ENCODE measurements at places on chromosomes 5 and 9.

- no peak for DNase-seq
Observed at GRCh38 chr9:22065431-22066200, 56.5 kb upstream of the CDKN2B start.

- no peak for DNase-seq
Observed at GRCh38 chr5:90015584-90016018, 394.0 kb downstream of the CETN3 start.

GRCh38 chr5:143037071-143037470, 266.9 kb downstream of the ARHGAP26 start:
- DNase-seq: no peak

DNA sequence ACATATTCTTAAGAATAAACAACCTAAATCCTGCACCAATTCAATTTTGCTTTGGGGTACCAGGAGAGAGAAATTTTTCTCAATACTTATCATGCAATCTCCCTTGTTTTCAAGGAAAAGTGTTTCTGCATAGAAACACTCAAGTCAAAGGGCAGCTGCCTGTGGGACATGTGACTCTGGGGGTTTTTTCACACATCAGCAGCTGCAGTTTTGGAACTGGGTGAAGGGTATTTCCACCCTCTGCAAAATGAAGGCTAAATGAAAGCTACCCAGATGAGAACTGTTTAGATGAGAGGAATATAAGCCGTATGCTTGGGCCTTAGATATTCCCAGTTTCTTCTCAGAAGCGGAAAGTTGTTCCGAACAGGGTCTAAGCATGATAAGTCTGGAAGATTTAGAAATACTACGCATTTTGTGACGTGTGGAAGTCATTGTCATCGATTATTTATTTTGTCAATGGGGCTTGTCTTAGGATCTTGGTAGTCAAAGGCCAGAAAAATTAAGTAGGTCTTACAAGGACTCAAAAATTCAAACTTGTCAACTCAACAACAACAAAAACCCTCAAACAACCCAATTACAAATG, 64.3 kb upstream of the BOD1 start:
- DNase-seq: no peak

DNA sequence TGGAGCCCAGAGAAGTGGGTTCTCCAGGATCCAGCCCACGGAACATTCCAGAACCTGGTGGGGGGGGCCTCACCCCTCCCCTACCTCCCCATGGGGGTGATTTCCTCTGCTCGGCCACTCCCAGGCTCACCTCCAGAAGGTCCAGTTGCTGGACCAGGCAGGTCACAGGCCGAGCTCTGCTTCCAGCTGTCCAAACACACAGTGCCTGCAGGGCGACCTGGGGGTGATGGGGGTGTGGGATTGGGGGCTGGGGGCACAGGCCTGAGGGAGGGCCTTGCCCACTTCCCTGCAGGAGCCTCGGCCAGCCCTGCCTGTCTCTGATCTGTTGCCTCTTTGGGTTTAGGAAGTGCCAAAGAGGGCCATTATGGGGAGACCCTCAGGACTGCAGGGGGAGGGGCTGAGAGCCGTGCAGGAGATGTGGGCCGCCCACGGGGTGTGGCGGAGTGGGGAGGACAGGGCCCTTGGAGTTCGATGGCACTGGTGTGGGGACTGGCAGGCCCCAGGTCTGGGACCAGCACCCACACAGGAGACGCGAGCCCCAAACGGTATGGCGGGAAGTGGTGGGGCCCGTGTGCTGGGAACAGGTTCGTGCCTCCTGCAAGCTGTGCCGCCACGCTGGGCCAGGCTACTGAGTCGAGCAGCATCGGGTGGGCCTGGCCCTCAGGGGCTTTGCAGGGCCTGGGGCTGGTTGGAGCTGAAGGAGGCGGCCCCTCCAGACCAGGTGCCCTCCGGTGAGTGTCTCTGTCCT, 45.6 kb upstream of the EGFL7 start:
- DNase-seq: no peak

DNA sequence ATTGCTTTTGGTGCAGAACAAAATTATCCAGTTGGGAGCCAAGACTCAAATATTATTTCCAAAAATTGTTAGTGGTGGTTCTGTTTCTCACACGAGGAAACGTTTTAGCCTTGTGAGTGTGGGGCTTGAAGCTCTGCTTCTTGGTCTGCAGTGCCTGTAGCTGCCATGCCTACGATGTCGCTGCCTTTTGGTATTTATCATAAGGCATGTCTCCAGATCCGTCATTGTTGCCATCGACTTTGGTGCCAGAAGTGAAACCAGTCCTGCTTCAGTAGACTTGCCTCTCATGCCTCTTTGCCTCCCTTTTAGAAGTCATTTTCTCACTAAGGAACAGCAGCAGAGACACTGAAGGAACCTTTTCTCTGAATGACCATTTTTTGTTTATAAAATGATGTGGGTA, 29.7 kb upstream of the CATSPER3 start:
- no peak for DNase-seq

DNA sequence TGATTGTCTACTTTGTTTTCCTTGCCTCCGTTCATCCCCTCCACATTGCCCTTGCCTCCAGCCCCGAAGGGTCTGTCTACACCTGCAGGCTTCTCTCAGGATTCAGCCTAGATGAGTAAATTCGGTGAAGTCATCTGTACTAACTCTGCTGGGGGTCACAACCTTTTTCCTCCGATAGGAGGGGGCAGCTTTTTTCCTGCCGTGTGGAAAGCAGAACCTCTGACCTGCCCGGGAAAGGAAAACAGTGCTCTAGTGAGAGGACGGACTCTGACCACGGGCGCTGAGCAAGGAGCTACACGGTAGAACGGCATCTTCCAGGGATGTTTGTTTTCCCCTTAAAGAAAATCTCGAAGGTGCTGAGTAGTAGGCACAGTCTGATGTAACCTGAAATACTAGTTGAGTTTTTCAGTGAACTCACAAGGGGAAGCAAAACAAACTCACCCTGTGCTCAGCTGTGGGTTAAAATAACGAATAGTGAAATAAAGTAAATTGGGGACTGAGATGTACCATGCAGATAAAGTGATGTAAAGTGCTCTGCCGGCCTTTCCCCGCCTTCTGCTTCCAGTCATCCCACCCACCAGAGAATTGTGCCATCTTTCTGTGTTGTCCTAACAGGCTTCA, 281.8 kb downstream of the AOPEP start:
- no peak for DNase-seq

DNA sequence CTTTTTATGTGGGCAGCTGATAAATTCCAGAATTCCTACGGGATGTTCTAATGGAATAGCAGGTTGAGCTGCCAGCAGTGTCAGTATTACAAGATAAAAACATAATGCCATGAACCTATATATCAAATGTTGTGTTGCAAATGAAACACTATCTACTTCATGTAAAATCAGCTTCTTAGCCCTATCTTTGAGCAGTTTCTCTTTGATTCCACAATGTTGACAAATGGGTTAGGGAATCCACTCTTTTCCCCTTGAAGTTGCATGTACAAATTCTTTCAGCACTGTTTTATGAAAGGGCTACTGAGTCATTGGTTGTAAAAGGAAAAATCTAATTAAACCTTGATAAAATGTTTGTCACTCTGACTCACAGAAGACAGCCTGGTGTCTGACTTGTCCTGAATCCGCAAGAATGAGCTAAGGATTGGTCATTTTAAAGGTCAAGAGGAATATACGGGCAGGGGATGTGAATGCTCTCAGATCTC, 950.6 kb upstream of the NUDT12 start:
- DNase-seq: no peak

GRCh38 chr9:78158286-78158685, 77.6 kb upstream of the CEP78 start:
- DNase-seq: no peak

DNA sequence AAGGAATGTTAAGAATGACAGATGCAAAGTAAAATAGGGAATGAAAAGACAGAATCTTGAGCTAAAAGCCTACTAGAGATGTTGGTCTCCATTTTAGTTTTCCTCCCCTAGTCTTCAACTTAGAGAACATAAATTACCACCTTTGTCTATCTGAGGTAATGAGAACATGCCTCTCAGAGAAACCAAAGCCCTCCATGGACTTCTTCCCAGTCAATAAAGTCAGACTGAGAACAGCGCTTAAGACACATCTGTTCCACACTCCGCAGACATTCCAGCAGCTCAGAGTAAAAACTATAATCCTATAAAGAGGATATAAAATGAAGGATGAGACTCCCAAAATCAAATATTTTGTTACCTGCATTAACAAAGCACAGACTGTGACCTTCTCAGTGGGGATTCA, 79.2 kb downstream of the DPYSL3 start:
- DNase-seq: no peak

DNA sequence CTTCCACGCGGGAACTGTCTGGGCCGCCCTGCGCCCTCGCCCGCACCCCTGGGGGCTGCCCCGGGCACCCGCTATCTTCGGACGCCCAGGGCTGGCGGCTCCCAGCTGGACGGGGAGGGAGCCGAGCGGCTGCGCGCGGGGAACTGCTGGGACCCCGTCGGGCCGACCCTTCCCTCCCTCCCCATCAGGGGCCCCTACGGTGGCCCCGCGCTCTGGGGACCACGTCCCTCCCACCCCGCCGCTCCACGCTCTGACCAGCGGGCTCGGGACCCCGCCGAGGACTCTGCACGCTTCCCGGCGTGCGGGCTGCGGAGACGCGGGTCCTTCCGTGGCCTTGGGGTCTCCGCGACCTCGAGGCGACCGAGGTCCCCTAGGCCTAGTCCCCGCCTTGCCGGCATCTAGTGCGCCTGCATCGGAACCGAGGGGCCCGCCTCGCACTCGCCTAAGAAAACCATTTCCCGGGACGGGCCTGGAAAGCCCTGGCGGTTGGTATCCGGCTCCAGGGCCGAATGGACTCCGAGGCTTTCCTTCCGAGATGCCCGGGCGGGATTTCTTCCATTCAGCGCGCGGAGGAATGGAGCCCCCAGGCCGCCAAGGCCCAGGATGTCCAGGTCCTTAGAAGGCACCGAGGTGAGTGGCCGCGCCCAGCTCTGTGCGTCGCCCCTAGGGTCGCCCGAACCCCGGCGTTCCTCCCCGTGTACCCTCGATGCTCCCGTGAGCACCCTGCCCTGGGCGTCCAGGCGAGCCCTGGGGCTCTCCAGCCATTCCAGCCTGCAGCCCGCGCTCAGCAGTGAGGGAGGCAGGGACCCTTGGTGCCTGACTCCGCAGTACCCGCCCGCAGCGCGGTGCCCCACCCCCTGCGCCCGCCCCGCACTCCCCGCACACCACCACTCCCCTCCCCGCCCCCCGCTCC, 705 bp upstream of the SLC6A3 start:
- no peak for DNase-seq

DNA sequence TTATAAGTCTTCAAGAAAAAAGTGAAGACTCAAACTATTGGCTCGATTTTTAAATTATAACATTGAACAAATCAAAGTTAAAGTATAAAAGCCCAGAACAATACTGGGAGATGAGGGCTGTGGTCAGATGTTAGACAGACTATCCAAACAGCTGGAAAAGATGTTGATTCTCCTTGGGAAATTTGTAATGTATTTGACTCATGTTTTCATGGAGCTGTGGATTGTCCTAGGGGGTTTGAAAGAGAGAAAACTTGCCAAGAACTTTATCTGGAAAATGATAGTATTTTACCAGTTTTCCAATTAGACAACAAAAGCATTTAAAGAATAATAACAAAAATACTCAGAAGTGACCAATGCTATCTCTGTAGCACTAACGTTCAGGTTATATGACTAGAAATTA, 339.2 kb downstream of the ARL15 start:
- no peak for DNase-seq

DNA sequence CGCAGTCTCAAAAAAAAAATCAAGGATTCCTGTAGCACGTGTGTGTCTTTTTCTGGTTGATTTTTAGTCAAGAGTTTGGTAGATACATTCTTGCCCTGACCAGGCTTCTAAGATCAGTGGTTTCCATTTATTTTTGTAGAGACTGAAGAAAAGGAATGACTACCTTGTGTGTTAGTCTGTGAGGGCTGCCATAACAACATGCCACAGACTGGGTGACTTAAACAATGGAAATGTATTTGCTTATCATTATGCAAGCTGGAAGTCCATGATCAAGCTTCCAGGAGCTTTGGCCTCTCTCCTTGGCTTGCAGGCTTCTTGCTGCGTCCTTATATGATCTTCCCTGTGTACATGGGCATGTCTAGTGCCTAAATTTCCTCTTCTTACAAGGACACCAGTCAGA, 127.0 kb downstream of the CCDC192 start:
- no peak for DNase-seq

GRCh38 chr5:143793249-143793648, 18.7 kb upstream of the HMHB1 start:
- no peak for DNase-seq

DNA sequence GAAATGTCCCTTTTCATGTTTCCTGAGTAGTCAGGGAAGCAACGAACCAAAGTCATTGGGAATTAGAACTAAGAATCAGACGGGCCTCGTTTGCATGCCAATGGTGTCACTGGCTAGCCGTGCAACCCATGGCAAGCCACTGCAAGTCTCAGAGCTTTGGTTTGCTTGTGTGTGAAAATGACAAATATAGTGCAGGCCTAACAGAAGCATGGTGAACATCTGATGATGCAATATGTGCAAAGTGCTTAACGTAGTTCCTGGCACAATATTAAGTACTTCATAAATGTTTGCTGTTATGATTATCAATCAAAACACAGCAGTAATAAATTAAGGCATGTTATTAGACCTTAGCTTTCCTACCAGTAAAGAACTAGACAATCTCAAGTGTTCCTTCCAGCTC, 118.0 kb upstream of the TRIM32 start:
- DNase-seq: no peak

- no peak for DNase-seq
Observed at GRCh38 chr5:5145651-5146529, 5.8 kb downstream of the ADAMTS16 start.

- peak; percentile 18 for DNase-seq
Observed at GRCh38 chr9:113548221-113549041, 84.9 kb downstream of the RGS3 start.

- peak; percentile 63 for DNase-seq
Observed at GRCh38 chr5:66828548-66829357, 232.6 kb downstream of the MAST4 start.

DNA sequence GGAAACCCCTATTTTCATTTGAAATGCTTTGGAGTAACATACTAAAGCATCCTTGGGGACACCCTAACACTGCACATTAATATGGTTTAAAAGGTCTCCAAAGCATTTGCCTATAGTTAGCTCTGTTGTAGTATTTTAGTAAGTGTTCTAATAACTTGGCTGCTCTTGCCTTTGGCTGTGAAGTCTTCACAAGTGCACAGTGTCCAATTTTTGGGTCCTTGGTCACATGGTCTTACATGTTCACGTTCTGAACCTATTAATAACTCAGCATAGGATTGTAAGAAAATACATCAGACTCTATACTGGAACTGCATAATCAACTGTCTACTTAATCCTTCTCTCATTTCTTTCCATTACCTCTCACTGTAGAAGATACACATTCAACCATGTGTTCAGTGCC, 17.4 kb downstream of the ADAMTS19 start:
- DNase-seq: no peak

DNA sequence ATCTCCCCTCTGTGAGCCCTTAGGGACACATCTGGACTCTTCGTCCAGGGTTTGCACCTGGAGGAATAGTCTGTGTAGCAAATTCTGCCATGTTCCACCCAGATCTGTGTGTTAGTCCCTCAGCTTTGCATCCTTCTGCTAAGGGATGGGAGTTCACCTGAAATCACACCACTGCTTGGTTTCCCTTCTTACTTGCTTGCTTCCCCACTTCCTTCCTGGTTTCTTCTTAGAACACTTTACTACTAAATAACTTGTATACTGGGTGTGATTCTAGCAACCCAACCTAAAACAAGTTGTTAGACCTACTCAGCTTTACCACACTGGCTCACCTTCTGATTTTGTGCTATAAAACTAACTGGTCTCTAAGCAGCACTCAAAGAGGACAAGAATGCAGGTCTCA, 202.6 kb upstream of the MAP3K1 start:
- DNase-seq: peak; percentile 59

GRCh38 chr5:95861864-95862561, 39.5 kb upstream of the GLRX start:
- no peak for DNase-seq

- DNase-seq: peak; percentile 26
Observed at GRCh38 chr9:117546894-117547678, 132.2 kb upstream of the ASTN2 start.
